Activated T-helper 1 cell treated with anti-CD3 and anti-CD28 coated beads, Interleukin-12 subunit alpha, Interleukin-12 subunit beta, Interleukin-2, Interleukin-4 antibody, amounts not matched to agents 30 ng/mL and 10 ng/mL and 1 ng/mL, durations not matched to agents 14 hours and 24 hours and 36 hours (primary cell): ENCODE measurements at places on chromosomes 4 and X.

- no peak overlapping the region for H3K4me3 ChIP-seq
- no peak for DNase-seq
- no peak overlapping the region for H3K27ac ChIP-seq
- peaks cover 5% of the 10 kb centered on the region for H3K27me3 ChIP-seq
- no peaks in the 10 kb centered on the region for H3K36me3 ChIP-seq
- H3K4me1 ChIP-seq, result peaks cover 12% of the 10 kb centered on the region
These were observed 376.5 kb upstream of the MAD2L1 start for GRCh38 chr4:120443116-120443515.

GRCh38 chrX:110142096-110142495 lies 139.2 kb downstream of the TMEM164 start:
- H3K36me3 ChIP-seq, result no peaks in the 10 kb centered on the region
- no peaks in the 10 kb centered on the region for H3K4me1 ChIP-seq
- no peak for DNase-seq
- H3K27ac ChIP-seq, result no peak overlapping the region

DNA sequence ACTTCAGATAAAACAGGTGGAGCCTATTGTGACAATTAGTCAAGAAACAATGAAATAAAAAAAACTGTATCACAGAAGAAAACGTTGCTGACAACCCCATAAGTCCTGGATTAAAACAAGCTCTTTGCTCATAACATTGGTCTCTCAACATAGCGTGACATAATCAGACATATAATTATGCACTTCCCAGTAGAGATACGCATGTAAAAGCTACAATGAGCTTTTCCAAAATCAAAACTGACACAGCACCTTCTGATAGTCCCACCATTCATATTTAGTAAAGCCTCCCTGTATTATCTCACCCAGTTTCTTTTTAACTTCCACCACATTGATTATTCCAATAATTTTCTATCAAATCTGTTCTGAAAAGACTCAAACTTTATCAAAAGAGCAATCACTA lies 372.1 kb upstream of the SMIM31 start:
- no peak overlapping the region for H3K4me3 ChIP-seq
- H3K36me3 ChIP-seq, result no peaks in the 10 kb centered on the region
- no peak for DNase-seq
- H3K27ac ChIP-seq, result no peak overlapping the region
- peaks cover 10% of the 10 kb centered on the region for H3K27me3 ChIP-seq

GRCh38 chr4:118760493-118760892 lies 75.3 kb downstream of the METTL14 start:
- no peak for DNase-seq
- no peak overlapping the region for H3K27ac ChIP-seq
- H3K27me3 ChIP-seq, result no peaks in the 10 kb centered on the region
- H3K4me1 ChIP-seq, result peaks cover 15% of the 10 kb centered on the region
- no peak overlapping the region for H3K4me3 ChIP-seq

GRCh38 chr4:98343626-98344025 lies 82.4 kb downstream of the RAP1GDS1 start:
- H3K27ac ChIP-seq, result no peak overlapping the region
- no peak overlapping the region for H3K4me3 ChIP-seq
- DNase-seq, result no peak
- no peaks in the 10 kb centered on the region for H3K4me1 ChIP-seq
- H3K27me3 ChIP-seq, result no peaks in the 10 kb centered on the region

GRCh38 chr4:145525291-145525740 lies 43.7 kb downstream of the SMAD1 start:
- no peaks in the 10 kb centered on the region for H3K4me1 ChIP-seq
- no peak overlapping the region for H3K27ac ChIP-seq
- no peaks in the 10 kb centered on the region for H3K36me3 ChIP-seq
- peaks cover 7% of the 10 kb centered on the region for H3K27me3 ChIP-seq

DNA sequence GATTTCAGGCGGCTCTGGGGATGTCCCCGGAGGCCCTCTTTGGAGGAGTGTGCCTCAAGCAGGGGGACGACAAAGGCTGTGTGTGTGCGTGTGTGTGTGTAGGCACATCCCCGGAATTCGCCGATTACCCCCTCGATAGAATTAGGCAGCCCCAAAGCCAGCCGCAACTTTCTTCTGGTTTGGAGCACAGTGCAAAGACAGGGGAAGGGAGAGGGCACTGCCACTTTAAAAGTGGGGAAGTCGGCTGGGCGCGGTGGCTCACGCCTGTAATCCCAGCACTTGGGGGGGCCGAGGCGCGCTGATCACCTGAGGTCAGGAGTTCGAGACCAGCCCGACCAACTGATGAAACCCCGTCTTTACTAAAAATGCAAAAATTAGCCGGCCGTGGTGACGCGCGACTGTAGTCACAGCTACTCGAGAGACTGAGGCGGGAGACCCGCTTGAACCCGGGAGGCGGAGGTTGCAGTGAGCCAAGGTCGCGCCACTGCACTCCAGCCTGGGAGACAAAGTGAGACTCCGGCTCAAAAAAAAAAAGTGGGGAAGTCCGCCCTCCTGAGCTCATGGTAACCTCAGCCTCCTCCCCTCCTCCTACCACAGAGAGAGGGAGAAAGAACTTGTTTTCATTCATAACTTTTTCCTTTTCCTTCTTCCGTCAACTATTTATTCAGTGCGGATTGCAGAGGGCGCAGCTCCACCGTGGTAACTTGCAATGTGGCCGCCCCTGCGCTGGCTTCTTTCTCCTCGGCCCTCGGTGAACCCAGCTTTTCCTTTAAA lies 2.4 kb downstream of the SPRY1 start:
- H3K27me3 ChIP-seq, result peaks cover 9% of the 10 kb centered on the region
- H3K4me3 ChIP-seq, result peak overlapping the region; percentile 98
- peaks cover 51% of the 10 kb centered on the region for H3K4me1 ChIP-seq

DNA sequence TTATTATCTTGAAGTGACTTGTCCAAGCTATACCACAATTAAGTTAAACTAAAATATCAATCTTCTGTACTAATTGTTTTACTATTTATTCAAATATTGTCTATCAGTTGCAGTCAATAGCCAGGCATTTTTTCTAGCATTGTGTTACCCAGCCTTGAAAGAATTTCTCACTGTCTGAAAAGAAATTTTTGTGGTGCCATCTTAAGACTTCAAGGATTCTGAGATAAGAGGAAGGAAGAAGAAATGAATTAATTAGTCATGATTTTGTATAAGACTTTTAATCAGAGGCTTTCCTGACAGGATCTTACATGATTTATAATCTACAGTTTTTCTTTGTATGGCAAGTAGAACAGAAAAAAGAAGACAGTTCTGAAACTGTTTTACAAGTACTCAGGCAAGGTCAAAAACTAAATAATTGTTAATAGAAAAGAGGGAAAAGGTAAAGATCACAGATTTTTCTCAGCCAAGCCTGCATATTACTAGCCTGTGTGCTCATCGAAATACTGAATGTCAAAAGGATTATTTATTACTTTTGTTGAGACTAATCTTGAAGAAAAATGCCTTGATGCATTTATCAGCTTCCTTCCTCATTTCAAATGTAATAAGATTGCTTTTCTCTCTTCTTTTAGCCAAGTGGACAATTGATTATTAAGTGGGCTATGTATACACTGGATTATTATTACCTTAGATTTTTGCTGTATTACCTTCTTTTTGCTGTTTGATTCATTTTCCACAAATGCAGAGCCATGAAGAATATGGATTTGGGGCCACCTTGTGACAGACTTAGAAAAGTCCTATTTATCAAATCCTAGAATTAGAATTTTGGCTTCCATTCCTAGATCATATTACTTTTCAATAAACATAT lies 53.8 kb downstream of the CXCL1 start:
- no peaks in the 10 kb centered on the region for H3K27me3 ChIP-seq
- H3K4me3 ChIP-seq, result no peak overlapping the region
- no peak for DNase-seq
- no peak overlapping the region for H3K27ac ChIP-seq

DNA sequence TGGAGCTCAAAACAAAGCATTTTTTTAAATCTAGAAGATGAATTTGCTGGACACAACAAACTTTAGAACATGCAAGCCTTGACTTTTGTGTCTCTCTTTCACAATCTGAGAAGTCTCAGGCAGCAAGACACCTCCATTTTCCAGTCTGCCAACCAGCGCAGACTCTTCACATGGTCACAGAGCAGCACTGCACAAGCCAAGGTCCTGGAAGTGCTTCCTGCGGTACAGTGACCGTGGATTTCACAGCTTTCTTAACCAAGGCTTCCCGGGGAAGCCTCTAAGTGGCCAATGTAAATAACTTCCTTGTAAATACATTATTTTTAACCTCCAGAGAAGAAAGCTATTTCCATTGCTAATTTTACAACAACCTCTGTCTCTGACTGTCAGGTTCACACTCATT lies 31.2 kb downstream of the ZNF827 start:
- no peak for DNase-seq
- no peaks in the 10 kb centered on the region for H3K4me1 ChIP-seq
- no peak overlapping the region for H3K4me3 ChIP-seq
- H3K27me3 ChIP-seq, result no peaks in the 10 kb centered on the region

DNA sequence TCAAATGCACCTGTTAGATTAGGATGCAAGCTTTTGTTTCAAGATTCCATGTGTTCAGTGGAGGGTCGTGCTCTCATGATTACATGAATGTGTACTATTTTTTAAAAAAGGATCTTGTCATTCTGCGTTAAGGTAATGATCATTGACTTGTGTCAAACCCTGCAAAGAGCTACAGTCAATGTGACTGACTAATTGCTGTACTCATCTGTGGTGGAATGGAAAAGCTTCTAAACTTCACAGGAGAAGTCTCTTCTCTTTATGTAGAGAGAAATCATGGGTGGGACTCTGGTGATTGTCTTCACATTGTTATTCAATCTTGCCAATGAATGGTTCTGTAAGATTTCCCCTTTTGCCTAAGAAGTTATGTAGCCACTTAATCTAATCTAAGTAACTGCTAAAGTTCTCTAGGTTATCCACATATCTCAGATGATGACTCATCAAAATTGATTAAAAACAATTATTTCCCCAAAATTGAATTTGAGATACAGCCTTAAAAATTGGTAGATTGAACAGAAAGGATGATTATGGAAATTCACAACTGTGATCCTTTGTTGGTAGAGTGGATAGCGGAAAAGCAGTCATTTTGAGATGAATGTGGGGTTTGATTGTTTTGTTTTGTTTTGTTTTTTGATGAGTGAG lies 6.7 kb downstream of the MAGEE1 start:
- no peak for DNase-seq
- no peaks in the 10 kb centered on the region for H3K36me3 ChIP-seq
- peaks cover 13% of the 10 kb centered on the region for H3K4me1 ChIP-seq
- no peaks in the 10 kb centered on the region for H3K27me3 ChIP-seq
- H3K4me3 ChIP-seq, result no peak overlapping the region

- no peaks in the 10 kb centered on the region for H3K36me3 ChIP-seq
- no peak overlapping the region for H3K4me3 ChIP-seq
- peak overlapping the region; percentile 52 for H3K27ac ChIP-seq
These were observed 95.7 kb upstream of the AFAP1 start for GRCh38 chr4:8035371-8035780.

GRCh38 chr4:2961811-2962441 lies 1.3 kb downstream of the NOP14 start:
- peak; percentile 42 for DNase-seq
- peak overlapping the region; percentile 97 for H3K4me3 ChIP-seq
- H3K4me1 ChIP-seq, result peaks cover 43% of the 10 kb centered on the region
- H3K36me3 ChIP-seq, result peaks cover 29% of the 10 kb centered on the region

GRCh38 chr4:4859325-4859798 lies at the start of gene MSX1:
Gene MSX1 (plus strand): TSS chr4:4859665. CDS start chr4:4859900, 235 bp downstream.
- peak within 1 kb of the TSS; percentile 48 for H3K27ac ChIP-seq
- H3K4me1 ChIP-seq, result no peaks in the 10 kb centered on the region
- no peak for DNase-seq
- H3K27me3 ChIP-seq, result peaks cover 70% of the 10 kb centered on the region

GRCh38 chrX:2628751-2629315 lies 62.3 kb upstream of the CD99 start:
- H3K36me3 ChIP-seq, result peaks cover 76% of the 10 kb centered on the region
- H3K4me1 ChIP-seq, result peaks cover 28% of the 10 kb centered on the region
- no peaks in the 10 kb centered on the region for H3K27me3 ChIP-seq
- no peak for DNase-seq

GRCh38 chr4:2305766-2306501 lies 44.0 kb upstream of the MXD4 start:
- no peak overlapping the region for H3K4me3 ChIP-seq
- no peaks in the 10 kb centered on the region for H3K4me1 ChIP-seq
- H3K27ac ChIP-seq, result no peak overlapping the region
- DNase-seq, result no peak
- peaks cover 3% of the 10 kb centered on the region for H3K36me3 ChIP-seq
- H3K27me3 ChIP-seq, result peaks cover 3% of the 10 kb centered on the region

DNA sequence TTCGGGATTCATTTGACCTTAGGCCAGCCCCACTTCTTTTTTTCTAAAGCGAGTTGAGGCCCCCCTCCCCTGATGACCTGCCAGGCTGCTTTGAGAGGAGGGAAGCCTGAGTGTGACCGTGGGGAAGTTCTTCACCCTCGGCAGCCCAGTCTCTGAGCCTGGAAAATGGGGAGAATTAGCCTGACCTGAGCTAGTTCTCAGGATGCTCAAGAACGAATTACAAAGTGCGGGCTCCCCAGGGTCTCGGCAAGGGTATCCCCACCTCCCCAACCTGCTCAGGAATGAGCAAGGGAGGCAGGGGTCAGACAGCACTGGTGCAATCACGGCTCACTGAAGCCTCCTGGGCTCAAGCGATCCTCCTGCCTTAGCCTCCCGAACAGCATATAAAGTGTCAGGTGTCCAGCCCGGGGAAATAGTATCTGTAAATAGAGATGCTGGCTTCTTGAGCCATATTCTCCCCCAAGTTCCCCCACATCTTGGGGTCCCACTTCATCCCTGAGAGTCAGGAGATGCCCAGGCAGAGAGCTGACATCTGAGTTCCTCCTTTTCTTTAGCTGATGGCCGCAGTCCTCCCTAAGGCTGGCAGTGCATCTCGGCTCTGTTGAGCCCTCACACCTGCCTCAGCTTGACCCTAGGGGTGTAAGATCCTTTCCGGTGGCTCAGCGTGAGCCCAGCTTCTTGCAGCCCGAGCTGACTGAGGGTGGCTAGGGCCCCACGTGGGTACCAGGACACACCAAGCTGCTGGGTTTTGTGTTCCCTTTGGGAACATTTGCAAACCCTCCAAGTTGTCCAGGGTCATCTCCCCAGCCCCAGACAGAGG lies 1.6 kb downstream of the DUSP9 start:
- no peak for DNase-seq
- no peak overlapping the region for H3K27ac ChIP-seq
- H3K4me1 ChIP-seq, result no peaks in the 10 kb centered on the region
- no peaks in the 10 kb centered on the region for H3K36me3 ChIP-seq
- H3K4me3 ChIP-seq, result no peak overlapping the region

- H3K36me3 ChIP-seq, result no peaks in the 10 kb centered on the region
- DNase-seq, result no peak
- H3K27me3 ChIP-seq, result no peaks in the 10 kb centered on the region
- no peaks in the 10 kb centered on the region for H3K4me1 ChIP-seq
- no peak overlapping the region for H3K27ac ChIP-seq
These were observed 51.2 kb downstream of the DCX start for GRCh38 chrX:111360839-111361238.

DNA sequence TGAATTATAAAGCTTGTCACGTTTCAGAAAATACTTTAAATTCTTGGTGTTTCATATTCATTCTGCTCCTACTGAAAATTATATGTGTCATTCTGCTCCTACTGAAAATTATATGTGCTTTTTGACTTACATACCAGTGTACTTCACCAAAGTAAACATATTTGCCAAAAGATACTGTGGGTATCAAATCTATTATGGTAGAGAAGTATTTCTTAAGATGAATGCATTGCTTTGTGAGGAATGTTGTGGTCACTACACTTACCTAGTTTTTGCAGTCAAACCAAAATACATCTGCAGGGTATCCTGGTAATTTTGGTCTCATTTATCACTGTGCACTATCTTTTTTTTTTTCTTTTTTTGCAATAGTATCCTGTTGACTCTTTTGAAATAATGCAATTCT lies 287.7 kb upstream of the MAD2L1 start:
- DNase-seq, result no peak
- H3K4me1 ChIP-seq, result no peaks in the 10 kb centered on the region
- peaks cover 4% of the 10 kb centered on the region for H3K27me3 ChIP-seq
- H3K36me3 ChIP-seq, result no peaks in the 10 kb centered on the region
- H3K4me3 ChIP-seq, result no peak overlapping the region
